Stimulated activated CD8-positive, alpha-beta memory T cell treated with anti-CD3 and anti-CD28 coated beads, Interleukin-12 subunit alpha, Interleukin-12 subunit beta, amount 100 ng/mL, for 1 hour (primary cell): ENCODE measurements at places on chromosomes 6 and 20.

- DNase-seq: no peak
Measured at GRCh38 chr20:56957737-56958553, 308.5 kb downstream of the BMP7 start.

DNA sequence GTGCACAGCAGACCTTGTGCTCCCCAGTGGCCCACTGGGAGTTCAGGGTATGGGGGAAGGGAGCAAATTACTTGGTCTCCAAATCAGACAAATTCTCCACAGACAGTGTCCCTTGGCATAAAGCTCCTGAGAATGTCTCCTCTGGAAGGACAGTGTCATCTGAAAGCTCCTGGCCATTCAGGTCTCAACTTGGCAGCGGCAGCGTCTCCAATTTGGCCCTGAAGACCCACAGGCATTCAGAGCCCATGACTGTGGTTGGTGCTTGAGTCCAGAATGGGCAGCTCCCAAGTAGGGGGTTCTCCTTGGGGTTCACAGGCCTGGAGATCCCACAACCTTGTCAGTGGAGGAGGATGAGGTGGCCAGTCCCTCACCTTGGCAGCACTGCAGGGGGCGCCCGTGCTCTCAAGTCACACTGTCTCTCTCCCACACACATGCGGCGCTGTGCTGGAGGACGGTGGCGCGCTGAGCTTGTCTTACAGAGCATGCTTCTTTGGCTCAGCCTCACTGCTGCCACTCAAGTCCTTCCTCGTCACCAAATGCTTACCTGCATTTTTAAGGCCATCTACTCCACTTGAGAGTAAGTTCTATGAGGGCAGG lies 20.7 kb downstream of the DYNLRB1 start:
- no peak for DNase-seq

DNA sequence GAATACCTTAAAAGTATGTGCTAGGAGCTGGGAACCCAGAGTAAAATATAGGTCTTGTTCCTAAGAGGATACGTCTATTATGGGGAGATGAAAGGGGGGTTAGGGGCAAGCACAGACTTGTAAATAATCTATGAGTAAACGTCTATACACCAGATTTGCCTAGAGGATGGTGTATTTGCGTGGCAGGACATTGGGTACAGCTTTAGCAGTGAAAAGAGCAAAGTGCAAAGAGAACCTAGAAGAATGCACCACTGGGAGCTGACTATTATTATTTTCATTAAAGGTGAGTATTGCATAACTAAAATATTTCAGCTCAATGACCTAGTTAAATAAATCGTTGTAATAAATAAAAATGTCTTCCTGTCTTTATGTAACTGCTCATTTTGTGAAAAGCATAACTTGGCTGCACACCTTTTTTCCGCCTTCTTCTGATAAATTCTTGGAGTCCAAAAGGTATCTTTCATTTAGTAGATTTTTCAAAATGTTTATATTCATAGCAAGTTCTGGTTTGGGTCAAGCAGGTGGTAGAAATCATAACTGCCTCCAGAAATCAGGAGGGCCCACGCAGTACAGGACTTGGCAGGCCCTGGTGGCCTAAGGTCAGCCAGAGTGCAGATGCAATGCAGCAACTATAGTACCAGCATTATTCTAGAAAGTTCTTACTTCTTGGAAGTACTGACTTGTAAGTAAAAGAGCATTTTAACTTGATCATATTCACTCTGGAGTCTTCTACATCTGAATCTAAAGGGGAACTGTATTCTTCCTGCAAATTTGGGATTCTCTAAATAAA lies 357.2 kb downstream of the PLCB1 start:
- no peak for DNase-seq

GRCh38 chr6:52418606-52419005 lies 1.5 kb upstream of the EFHC1 start:
- DNase-seq: no peak

- DNase-seq: peak; percentile 2
Measured at GRCh38 chr6:95431637-95432228, 145.6 kb upstream of the MANEA start.

GRCh38 chr6:169978615-169979161 lies 227.3 kb downstream of the ERMARD start:
- no peak for DNase-seq

GRCh38 chr6:27565839-27566779 lies 93.2 kb upstream of the ZNF184 start:
- no peak for DNase-seq

- DNase-seq: no peak
Measured at GRCh38 chr20:44730441-44730840, 15.2 kb upstream of the KCNK15 start.

- DNase-seq: no peak
Measured at GRCh38 chr6:30202366-30202765, 10.8 kb downstream of the TRIM26 start.

DNA sequence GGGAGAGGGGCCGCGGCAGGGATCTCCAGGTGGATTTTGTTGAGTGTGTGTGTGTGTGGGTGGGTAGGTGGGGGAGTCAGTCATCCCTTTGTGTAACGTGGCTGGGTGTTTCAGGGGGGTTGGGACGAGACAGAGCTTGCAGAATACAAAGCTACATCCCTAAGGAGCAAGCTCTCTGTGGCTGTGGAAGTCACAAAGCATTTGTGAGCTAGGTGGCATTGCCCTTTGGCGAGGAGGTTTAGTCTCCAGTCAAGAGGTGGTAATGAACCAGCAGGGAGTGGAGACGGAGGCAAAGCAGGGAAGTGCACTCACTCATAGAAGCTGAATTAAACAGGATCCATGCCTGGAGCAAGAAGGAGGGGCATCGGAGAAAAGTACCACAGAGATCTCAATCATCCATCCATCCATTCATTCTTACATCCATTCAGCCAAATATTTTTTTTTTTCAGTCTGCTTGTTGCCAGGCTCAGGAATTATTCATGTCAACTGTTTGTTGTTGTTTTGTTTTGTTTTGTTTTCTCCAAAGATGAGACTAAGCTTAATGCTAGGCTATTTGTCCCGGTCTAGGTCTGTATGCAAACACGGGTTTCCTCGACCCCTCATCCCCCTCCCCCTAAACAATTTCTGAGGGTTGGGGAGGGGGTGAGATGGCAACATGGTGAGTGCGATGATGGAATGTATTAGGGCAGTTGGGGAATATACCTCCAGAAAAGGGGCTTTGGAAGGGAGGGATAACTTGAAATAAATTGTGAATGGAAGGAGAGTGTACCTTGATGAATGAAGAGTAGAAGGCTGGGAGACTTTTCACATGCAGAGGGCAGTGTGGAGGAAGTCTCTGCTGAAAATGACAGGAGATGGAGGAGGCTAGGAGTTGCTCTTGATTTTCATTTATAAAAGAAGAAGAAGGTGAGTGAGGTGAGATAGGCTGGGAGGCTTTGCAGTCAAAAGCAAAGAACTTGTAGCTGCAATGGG lies 1.0 kb downstream of the HCRTR2 start:
- no peak for DNase-seq

- DNase-seq: no peak
Measured at GRCh38 chr6:144006736-144007477, 1.2 kb downstream of the PLAGL1 start.

DNA sequence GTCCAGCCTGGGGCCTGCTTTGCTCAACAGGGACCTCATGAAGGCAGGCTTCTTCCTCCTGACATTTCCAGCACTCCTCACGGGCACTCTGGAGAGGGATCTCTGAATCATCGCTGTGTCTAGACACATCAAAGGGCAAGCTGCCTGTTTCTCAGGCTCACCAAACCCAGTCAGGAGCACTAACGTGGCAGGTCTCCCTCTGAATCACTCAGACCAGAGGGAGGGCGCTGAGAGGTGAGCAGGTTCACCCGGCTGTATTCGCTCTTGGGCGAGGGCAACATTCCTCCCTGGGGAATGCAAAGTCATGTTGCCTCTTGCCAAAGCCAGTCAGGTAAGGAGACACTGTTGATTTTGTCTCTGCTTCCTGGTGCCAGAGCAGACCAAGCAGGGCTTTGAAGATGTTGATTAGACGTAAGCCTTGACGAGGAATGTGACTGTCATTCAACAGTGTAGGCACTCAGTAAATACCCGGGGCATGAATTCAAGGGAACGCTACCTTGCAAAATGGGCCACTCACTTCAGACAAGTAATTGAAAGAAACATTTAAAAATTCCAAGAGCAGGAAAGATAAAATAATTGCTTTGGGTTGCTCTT lies 50.1 kb downstream of the CYP24A1 start:
- no peak for DNase-seq

DNA sequence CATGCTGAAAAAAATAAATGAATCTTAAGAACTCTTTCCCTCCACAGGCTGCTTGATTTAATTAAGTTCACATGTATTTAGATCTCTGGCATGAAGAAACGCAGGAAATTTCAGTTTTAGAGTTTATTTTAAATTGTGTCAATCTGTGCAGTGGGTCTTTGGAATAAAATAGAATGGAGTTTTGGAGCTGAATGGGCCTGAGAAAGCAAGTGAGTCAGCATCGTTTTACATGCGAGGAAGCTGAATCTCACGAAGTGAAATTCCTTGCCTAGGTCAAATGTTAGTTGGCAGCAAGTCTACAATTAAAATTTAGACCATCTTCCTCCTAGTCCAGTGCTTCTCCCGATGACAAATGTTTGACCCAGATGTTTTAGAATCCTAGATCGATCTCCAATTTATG lies 22.4 kb downstream of the MAP7 start:
- DNase-seq: no peak

GRCh38 chr6:79943133-79943532 lies 4.2 kb downstream of the ELOVL4 start:
- DNase-seq: no peak

DNA sequence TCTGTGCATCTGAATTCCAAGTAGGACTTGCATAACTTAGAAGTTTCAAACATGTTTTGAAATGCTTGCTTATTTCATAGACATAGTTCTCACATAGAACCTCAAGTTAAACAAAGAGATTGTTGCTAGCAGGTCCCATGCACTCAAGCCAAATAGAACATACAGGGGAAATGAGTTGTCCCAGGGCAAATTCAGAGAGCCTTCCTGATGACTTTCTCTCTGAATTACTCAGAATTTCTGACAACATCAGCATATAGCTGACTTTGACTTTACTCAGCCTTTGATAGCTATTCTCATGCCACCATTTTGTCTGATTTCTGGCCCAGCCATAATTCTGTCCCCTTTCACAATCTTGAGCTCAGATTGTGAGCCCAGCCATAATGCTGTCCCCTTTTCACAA lies 333.2 kb upstream of the PLCB4 start:
- no peak for DNase-seq
